ENCODE measurements at places on chromosomes 16 and 17.
A peak's percentile ranks its signal among the peaks of the same experiment; 100 is the strongest.

- no peaks in the 10 kb centered on the region for H3K27me3 ChIP-seq
- peaks cover 5% of the 10 kb centered on the region for H3K4me1 ChIP-seq
- H3K27ac ChIP-seq = no peak overlapping the region
- no peak for DNase-seq
Observed at GRCh38 chr16:89175280-89176146, 4.0 kb downstream of the CDH15 start.

DNA sequence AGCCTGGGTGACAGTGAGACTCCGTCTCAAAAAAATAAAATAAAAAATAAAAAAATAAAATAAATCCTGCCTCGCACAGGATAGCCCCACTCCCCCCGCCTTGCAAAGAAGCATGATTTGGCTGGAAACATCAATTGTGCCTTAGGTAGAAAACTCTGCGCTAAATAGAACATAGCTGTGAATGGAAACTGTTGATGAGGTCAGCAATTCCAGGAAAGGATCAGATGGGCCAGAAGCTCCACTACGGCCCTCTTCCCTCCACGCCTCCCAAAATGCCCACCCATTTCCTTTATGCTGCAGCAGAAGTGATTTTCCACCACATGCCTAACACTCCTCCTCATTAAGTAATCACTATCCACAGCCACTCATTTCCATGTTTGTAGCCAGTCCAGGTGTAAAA, 473.4 kb downstream of the XYLT1 start:
- H3K4me1 ChIP-seq = no peaks in the 10 kb centered on the region
- DNase-seq = no peak
- no peak overlapping the region for H3K4me3 ChIP-seq
- no peak overlapping the region for H3K27ac ChIP-seq

- no peaks in the 10 kb centered on the region for H3K27me3 ChIP-seq
- H3K36me3 ChIP-seq = no peaks in the 10 kb centered on the region
- H3K4me1 ChIP-seq = no peaks in the 10 kb centered on the region
- no peak for DNase-seq
- no peak overlapping the region for H3K27ac ChIP-seq
Observed at GRCh38 chr17:51813140-51813783, 345.3 kb downstream of the CA10 start.

GRCh38 chr17:81003711-81004475, 12.3 kb downstream of the CHMP6 start:
- DNase-seq = no peak
- H3K4me3 ChIP-seq = no peak overlapping the region
- H3K36me3 ChIP-seq = peaks cover 5% of the 10 kb centered on the region
- H3K27me3 ChIP-seq = no peaks in the 10 kb centered on the region

GRCh38 chr16:84847564-84848355, 28.0 kb downstream of the CRISPLD2 start:
- H3K4me1 ChIP-seq = peaks cover 5% of the 10 kb centered on the region
- DNase-seq = no peak
- no peaks in the 10 kb centered on the region for H3K36me3 ChIP-seq
- no peak overlapping the region for H3K27ac ChIP-seq
- H3K4me3 ChIP-seq = no peak overlapping the region

GRCh38 chr17:46817151-46817900, 1.2 kb downstream of the WNT3 start:
- no peak for DNase-seq
- no peak overlapping the region for H3K4me3 ChIP-seq
- peaks cover 3% of the 10 kb centered on the region for H3K27me3 ChIP-seq
- H3K36me3 ChIP-seq = no peaks in the 10 kb centered on the region

DNA sequence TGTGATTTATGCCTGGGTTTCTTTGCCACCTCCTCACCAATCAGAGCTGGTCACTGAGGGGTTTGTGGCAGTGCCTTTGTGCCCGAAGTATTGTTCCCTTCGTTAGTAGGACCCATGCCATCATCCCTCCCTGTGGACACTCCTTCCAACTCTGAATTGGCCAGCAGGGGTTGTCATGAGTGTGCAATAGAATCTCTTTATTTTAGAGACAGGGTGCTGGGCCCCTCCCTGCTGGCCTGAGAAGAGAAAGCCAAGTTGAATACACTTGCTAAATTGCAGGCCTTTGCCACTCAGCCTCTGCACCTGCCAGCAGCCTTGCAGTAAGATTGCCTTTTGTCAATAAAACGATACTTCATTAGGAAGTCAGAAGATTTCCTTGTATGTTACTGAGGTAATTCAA, 40.7 kb upstream of the SLC12A3 start:
- H3K27me3 ChIP-seq = no peaks in the 10 kb centered on the region
- no peak for DNase-seq
- H3K36me3 ChIP-seq = peaks cover 2% of the 10 kb centered on the region
- H3K4me1 ChIP-seq = no peaks in the 10 kb centered on the region
- no peak overlapping the region for H3K27ac ChIP-seq
- no peak overlapping the region for H3K4me3 ChIP-seq

GRCh38 chr17:65356536-65356935, 204.9 kb downstream of the AXIN2 start:
- H3K4me3 ChIP-seq = no peak overlapping the region
- H3K4me1 ChIP-seq = no peaks in the 10 kb centered on the region
- no peaks in the 10 kb centered on the region for H3K36me3 ChIP-seq
- no peaks in the 10 kb centered on the region for H3K27me3 ChIP-seq
- no peak for DNase-seq

DNA sequence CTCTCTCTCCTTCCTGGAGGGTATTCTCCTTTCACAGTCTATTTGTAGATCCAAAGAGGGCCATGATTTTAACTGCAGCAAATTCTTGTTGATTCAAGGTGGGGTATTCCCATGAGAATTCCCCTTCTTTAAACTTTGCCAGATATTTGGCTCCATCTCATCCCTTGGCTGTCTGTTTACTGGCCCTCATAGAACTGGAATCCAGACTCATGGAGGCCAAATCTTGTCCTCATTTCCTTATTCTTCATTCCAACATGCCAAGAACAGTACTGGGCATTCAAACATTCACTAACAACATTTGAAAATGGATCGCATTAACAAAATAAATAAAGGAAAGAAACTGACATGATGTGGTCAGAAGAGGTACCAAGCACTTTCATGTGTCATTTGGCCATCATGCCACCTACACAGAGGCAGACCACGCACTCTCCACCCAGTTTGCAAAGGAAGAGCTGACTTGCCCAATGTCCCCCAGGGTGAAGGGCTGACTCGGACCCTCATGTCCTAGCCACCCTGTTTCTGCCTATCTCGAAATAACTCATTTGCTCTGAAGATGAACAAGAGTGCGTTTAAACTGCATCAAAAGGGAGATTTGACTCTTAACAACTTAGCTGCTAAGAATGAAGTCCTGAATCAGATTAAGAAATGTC, 23.1 kb upstream of the SLC35B1 start:
- peaks cover 16% of the 10 kb centered on the region for H3K4me1 ChIP-seq
- no peak for DNase-seq
- no peaks in the 10 kb centered on the region for H3K27me3 ChIP-seq
- H3K27ac ChIP-seq = peak overlapping the region; percentile 33
- H3K4me3 ChIP-seq = no peak overlapping the region

GRCh38 chr16:3065069-3065741, at the start of gene IL32:
IL32 (plus strand) TSS chr16:3065640; CDS start chr16:3065812, 172 bp downstream.
- peak; percentile 46 for DNase-seq
- H3K4me1 ChIP-seq = peaks cover 9% of the 10 kb centered on the region
- H3K27ac ChIP-seq = peak within 1 kb of the TSS; percentile 88
- no peaks in the 10 kb centered on the region for H3K36me3 ChIP-seq
- H3K4me3 ChIP-seq = peak within 1 kb of the TSS; percentile 84

GRCh38 chr17:933312-934073, 46.1 kb downstream of the NXN start:
- H3K27me3 ChIP-seq = no peaks in the 10 kb centered on the region
- no peak overlapping the region for H3K4me3 ChIP-seq
- no peak overlapping the region for H3K27ac ChIP-seq
- H3K4me1 ChIP-seq = peaks cover 5% of the 10 kb centered on the region
- DNase-seq = no peak
- no peaks in the 10 kb centered on the region for H3K36me3 ChIP-seq

- H3K27me3 ChIP-seq = no peaks in the 10 kb centered on the region
- H3K27ac ChIP-seq = peak overlapping the region; percentile 93
- H3K36me3 ChIP-seq = no peaks in the 10 kb centered on the region
- no peak overlapping the region for H3K4me3 ChIP-seq
- H3K4me1 ChIP-seq = peaks cover 31% of the 10 kb centered on the region
Observed at GRCh38 chr16:400061-400591, 1.6 kb upstream of the DECR2 start.

DNA sequence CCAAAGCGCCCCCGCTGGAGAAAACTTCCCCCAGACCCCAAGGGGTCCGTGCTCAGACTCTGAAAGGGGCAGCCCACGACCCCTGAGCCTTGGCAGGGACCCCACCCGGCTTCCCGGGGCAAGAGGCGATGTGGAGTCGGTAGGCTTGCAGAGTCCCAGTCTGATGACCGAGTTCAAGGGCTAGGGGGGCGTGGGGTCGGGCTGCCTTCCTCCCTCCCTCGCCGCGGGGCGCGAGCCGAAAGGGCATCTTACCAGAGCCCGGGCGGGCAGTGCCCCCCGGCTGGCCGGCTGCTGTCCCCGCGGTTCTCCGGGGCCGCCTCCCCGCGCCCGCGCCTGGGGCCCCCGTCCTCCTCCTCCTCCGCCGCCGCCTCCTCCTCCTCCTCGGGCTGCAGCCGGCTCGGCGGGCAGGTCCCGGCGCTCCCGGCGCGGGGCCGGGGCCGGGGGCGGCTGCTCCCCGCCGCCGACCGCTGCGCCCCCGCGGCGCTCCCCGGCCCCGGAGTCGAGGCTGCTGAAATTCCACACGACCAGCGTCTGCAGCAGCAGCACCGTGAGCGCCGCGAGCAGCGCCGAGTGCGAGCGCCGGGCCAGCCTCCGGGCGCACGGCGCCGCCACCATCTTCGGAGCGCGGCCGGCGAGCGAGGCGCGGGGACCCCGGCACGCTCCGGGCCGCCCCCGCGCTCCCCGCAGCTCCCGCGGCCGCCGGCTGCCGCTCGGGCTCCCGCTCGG, 415 bp downstream of the XYLT1 start:
- H3K4me1 ChIP-seq = peaks cover 9% of the 10 kb centered on the region
- no peak for DNase-seq
- no peak overlapping the region for H3K27ac ChIP-seq
- peak overlapping the region; percentile 26 for H3K4me3 ChIP-seq

DNA sequence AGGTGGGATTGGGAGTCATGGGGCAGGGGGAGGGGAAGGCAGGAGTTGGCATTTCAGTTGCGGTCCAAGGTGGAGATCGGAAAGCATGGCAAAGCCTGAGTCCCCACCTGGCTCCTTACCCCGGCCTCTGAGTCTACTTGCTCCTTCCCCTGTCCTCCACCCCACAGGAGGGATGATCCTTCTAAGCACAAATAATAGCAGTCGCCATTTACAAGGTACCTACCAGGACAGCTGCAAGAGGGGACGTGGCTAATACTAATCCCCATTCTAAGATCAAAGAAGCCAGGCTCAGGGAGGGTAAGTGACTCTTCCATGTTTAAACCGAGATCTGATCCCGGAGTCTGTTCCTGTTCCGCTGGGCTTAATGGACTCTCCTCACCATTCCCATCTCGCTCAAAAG, 396.3 kb downstream of the SLC39A11 start:
- no peaks in the 10 kb centered on the region for H3K4me1 ChIP-seq
- no peaks in the 10 kb centered on the region for H3K27me3 ChIP-seq
- no peak for DNase-seq
- no peak overlapping the region for H3K4me3 ChIP-seq

DNA sequence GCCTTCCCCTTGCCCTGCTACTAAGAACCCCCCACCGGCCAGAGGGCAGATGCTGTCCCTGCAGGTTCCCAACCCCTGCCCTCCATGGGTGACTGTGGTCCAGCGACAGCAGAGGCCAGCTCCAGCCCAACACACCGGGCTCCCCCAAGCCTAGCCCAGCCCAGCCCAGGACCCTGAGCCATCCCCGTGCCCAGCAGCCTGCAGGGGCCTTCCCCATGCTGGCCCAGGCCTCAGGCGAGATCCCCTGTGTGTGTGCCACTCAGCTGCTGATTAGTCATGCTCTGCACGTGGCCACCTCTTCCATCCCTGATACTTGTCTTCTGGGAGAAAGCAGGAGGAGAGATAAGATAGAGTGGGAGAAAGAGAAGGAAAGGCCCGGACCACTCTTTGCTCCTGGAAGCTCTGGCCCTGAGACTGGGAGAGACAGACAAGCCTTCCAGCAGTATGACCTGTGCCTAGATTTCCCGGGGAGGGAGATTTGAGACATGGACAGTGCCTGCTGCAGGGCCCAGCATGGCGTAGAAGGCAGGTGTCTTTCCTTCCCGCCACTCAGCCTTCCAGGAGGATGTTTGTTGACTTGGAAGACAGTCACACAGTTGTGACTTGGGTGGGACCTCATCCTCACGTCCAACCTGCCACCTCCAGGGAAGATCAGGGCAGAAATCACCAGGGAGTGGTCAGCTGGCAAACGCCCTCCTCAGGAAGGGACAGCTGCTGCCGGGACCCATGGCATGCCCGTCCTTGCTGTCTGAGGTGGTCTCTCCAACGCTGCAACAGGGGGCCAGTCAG, 41.3 kb upstream of the RASD1 start:
- H3K4me1 ChIP-seq = peaks cover 61% of the 10 kb centered on the region
- H3K27ac ChIP-seq = peak overlapping the region; percentile 95
- DNase-seq = no peak
- H3K4me3 ChIP-seq = no peak overlapping the region

GRCh38 chr17:79627766-79628690, 17.2 kb upstream of the RBFOX3 start:
- no peak overlapping the region for H3K27ac ChIP-seq
- H3K4me1 ChIP-seq = no peaks in the 10 kb centered on the region
- no peaks in the 10 kb centered on the region for H3K27me3 ChIP-seq
- H3K4me3 ChIP-seq = no peak overlapping the region
- no peak for DNase-seq
- no peaks in the 10 kb centered on the region for H3K36me3 ChIP-seq

GRCh38 chr17:17605729-17606088, 14.2 kb upstream of the PEMT start:
- no peak overlapping the region for H3K4me3 ChIP-seq
- DNase-seq = no peak
- no peaks in the 10 kb centered on the region for H3K36me3 ChIP-seq
- H3K27ac ChIP-seq = no peak overlapping the region
- H3K27me3 ChIP-seq = no peaks in the 10 kb centered on the region

GRCh38 chr17:69672924-69673323, 258.4 kb downstream of the MAP2K6 start:
- H3K27me3 ChIP-seq = no peaks in the 10 kb centered on the region
- H3K27ac ChIP-seq = no peak overlapping the region
- no peaks in the 10 kb centered on the region for H3K4me1 ChIP-seq
- no peak for DNase-seq
- H3K4me3 ChIP-seq = no peak overlapping the region

DNA sequence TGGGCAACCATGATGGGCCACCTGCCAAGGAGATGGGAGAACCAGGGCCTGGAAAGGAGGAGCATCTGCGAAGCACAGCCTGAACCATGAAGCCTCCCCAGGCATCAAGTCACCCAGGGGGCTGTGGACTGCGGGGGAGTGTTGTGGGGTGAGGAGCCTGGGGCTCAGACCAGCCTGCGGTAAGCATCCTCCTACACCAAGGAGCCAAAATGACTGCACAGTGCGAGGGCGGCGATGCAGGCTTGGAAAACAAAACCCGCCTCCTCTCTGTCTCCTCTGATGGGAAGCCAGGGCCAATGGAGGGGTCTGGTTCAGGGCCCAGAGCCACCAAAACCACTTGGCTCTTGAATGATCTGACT, 18.1 kb upstream of the MAF start:
- no peaks in the 10 kb centered on the region for H3K36me3 ChIP-seq
- no peak for DNase-seq
- no peaks in the 10 kb centered on the region for H3K4me1 ChIP-seq
